ENCODE measurements at places on chromosomes 1 and 21.

GRCh38 chr1:225462714-225463574 is 35.1 kb upstream of the LBR start:
- DNase-seq = no peak

DNA sequence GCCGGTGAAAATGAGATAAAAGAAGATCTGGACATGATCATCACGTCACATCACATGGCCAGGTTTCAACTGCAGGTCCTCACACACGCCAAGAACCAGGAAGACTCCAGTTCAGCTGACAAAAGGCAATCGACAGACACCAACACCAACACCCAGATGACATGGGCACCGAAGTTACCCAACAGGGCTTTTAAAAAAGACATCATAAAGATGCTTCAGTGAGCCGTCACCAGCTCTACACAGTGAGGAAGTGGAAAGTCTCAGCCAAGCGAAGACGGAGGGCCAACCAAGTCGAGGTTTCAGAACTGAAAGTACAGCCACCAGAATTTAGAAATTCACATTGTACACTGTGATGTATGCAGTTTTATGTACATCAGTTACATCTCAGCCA is 154.3 kb upstream of the COL6A1 start:
- no peak for DNase-seq

DNA sequence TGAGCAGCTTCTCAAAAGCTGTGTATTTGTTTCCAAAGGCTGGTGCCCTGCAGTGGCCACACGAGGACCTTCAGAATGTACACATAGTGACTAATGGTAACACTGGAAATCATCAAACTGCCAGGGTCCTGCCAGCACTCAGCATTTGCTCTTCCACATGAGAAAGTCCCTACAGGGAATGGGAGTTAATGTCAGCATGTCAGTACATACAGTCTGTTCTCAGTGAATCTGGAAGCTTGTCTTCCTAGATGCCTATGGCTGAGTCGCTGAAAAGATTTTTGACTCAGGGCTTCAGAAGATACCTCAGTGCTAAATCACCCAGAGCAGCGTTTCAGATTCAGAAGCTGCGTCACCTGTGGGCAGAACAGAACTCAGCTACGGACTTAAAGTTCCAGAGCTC is 108.2 kb downstream of the CDC7 start:
- DNase-seq = no peak

DNA sequence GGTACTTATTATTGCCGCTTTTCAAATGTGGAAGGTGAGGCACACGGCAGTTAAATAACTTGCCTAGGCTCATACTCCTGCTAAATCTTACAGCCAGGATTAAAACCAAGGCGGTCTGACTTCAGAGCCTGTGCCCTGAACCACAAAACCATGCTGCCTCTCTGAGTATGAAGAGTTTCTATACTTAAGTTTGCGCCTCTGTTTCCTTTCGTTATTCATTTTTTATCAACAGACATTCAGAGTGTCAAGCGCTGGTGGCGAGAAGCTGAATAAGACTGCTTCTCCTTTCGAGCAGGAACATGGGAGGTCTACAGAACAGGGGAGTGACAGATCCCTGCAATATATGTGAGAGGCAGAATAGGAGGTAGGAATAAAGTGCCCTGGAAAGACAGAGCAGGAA is 96.0 kb upstream of the DUSP10 start:
- DNase-seq = peak; percentile 61

- DNase-seq = no peak
These were observed 15.6 kb upstream of the C1orf198 start for GRCh38 chr1:230883967-230884366.

DNA sequence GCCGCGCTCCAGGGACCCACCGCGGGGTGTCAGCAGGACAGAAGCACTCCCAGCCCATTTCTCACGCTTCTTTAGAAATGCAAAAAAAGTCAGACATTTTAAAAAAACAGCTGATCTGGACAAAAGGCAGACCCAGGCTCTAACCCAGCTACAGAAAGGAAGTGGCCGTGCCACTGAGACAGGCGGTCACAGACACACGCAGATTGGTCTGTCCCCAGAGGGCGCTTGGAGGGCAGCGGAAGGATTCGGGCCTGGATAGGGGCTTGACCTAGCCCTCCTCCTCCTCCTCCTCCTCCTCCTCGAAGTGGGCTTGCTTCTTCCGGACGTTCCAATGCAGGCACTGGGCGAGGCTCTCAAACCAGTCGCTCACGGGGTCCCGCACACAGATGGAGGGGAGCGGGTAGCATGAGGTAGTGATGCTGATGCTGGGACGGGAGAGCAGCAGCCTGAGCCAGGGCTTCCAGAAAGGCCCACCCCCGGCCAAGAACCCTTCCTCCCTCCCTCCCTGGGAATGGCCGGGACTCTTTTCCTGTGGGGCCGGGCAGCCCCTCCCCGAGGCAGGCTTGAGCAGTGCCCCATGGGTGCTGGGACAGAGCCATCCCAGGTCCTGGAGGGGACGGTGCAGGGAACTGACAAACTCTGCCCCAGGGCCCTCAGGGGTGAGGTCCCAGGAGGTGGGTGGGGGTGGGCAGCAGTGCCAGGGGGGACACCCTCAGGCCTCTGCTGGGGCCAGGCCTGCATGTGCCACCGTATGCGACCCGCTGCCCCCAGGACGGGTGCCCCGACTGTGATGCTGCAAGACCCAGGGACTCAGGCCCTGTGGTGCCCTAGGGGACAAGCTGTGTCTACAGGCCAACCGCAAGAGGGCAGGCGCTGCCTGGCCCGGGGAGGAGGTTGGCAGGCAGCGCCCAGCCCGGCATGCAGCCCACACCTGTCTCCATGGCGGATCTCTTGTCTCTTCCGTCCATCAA is 25.3 kb downstream of the NADK start:
- DNase-seq = no peak

DNA sequence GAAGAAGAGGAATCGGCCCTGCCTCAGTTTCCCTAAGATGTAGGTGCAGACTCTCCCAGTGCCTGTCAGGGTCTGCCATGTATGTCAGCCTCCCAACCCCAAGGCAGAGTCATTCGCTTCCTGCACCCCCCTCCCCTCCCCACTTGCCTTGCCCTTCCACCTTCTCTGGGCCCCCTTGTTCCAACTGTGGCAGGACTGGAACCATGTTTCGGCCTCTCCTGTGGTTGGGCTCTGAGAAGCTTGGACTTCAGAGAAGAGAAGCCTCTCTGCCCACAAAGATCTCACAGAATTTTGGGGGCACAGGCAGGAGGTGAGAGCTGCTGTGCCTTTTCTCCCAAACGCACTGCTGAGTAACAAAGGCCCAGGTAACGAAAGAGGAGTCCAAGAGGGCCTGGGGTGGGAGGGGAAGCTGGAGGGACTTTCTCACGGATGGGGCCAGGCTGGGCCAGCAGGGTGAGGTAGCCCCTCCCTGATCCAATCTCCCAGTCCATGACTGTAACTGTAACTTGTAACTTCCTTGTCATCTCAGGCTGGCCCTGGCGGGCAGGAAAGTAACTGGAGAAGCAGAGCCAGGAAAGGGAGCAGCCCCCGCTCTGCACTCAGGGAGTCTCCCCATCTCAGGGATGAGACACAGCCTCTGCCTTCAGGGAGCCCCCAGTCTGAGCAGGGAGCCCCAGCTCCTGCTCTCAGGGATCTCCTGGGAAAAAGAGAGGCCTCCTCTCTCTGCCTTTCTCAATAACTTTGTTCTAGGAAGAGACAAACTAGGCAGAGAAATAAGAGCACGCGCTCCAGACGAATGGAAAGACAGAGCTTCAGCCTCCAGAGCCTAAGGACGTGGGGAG is 11.3 kb downstream of the CRABP2 start:
- no peak for DNase-seq

- DNase-seq = no peak
These were observed 959 bp downstream of the AKR7A3 start for GRCh38 chr1:19287436-19288185.

DNA sequence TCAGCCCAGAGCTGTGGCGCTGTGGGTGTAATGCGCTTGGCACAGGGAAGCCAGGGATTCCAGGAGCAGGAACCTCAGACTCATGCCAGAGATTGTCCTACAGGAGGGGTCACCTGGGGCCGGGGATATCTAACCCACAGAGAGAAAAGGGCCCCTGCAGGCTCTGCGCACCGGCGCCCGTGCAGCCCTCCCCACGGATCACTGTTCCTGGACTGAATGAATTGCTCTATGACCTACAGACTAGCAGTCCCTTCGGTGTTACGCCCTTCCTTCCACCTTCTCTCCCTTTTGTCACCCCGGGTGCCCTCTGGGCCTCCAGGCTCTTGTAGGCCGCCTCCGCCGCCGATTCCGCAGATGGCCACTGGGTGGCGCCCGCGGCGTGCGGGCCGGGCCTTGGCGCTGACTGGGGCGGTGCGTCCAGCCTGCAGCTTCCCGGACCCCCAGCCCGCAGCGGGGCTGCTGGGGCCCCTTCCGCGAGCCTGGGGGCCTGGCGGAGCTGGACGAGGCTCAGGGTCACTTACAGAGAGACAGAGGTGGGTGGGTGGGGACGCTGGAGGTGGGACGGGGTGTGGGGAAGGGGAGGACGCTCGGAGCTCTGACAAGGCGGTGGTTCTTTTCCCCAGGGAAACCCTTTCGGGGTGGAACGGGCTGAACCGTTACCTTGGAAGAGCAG is 101.3 kb downstream of the IER5 start:
- DNase-seq = peak; percentile 81

GRCh38 chr1:52927212-52928014 is at the start of gene SCP2:
Gene SCP2 (plus strand): TSS chr1:52927276. CDS start chr1:52927397, 121 bp downstream.
- peak; percentile 86 for DNase-seq

GRCh38 chr1:48530727-48531351 is 58.8 kb upstream of the SPATA6 start:
- peak; percentile 72 for DNase-seq

DNA sequence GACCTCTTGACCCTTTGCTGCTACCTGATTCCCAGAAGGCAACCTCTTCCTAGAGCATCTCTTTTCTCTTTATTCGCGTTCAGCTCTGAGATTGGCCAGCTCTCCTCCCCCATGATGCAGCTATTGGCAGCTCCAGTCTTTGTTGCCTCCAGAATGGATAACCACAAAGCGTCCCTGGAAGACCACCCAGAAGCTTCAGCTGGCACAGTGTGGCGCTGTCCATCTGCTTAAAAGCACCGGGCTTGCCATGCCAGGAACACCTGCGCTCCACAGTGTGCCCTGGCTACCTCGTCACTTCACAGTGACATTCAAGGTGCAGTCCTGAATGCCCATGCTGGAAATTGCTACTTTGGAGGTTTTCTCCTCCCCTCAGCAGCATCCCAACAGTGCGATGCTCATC is 353.9 kb downstream of the LMO4 start:
- DNase-seq = no peak

GRCh38 chr21:18007121-18007520 is 188.0 kb upstream of the C21orf91 start:
- DNase-seq = no peak

DNA sequence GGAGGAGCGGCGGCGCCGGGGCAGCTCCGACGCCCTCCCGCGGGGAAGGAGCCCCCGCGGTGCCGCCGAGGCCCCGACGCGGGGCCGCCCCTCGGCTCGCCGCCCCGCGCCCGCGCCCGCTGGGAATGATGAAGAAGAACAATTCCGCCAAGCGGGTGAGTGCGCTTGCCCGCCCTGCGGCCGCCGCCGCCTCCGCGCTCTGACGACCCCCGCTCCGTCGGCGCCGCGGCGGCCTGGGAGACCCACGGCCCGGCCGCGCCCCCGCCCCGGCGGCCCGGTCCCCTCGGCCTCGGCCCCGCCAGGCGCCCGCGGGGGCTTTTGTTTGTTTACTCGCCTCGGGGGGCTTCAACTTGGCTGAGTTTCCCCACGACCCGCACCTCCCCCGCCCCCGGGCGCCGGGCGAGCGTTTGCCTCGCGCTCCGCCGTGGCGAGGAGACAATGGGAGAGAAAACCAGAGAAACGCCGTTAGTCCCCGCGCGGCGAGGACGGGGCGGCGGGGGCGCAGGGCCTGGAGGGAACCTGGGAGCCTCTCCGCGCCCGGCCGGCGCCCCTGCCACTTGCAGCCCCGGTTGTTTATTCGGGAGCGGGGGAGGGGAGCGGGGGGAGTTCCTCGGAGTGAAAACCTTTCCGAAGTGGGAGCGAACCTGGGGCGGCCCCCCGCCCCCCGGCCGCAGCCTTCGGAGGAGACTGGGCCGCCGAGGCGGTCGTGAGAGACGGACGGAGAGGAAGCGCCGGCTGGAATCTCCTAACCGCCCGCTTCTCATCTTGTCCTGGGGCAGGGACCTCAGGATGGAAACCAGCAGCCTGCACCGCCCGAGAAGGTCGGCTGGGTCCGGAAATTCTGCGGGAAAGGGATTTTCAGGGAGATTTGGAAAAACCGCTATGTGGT is 661 bp downstream of the PLEKHO1 start:
- DNase-seq = no peak

DNA sequence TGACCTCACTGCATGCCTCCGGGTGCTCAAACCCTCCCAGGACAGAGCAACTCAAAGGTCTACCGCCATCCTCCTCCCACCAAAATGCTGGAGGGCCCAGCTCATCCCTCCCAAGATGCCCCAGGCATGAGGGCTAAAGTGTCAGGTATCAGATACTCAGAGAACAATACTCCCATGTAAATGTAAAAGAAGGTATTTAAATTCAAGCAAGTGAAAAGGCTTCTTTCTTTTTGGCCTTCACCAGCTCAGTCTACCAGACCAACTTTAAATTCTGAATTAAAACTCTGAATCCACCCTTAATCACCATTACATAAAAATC is 3.0 kb downstream of the PARP1 start:
- no peak for DNase-seq

DNA sequence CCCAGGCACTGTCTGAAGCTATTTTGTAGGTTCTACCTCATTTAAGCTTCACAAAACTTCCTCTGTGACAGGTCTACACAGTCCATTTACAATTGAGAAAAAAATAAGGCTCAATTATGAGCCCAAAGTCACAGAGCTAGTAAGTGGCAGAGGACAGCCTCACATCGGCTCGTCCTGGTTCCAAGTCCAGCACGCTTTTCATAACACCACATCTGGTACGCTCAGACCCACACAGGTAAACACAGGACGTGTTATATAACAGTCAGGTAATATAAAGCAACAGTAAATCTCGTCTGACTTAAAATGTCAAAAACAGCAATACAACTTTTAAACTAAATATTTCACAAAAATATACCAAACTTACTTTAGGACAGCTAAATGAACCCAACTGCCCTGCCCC is 13.1 kb downstream of the JAK1 start:
- DNase-seq = no peak

DNA sequence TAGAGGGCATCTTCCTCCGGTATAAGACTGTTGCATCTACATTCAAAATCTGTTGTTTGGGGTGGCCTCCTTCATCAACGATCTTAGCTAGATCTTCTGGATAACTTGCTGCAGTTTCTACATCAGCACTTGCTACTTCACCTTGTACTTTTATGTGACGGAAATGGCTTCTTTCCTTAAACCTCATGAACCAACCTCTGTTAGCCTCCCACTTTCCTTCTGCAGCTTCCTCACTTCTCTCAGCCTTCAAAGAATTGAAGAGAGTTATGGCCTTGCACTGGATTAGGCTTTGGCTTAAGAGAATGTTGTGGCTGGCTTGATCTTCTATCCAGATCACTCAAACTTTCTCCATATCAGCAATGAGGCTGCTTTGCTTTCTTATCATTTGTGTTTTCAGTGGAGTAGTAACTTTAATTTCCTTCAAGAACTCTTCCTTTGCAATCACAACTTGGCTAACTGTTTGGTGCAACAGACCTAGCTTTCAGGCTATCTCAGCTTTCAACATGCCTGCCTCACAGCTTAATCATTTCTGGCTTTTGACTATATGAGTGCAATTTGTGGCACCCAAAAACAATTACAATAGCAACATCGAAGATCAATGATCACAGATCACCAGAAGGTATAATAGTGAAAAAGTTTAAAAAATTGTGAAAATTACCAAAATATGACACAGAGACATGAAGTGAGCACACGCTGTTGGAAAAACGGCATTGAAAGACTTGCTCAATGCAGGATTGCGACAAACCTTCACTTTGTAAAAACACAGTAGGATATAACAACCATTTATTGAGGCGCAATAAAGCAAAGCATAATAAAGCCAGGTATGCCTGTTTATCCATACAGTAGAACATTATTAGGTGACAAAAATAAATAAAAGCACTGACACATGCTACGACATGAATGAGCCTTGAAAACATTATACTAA is 56.7 kb upstream of the GFI1 start:
- no peak for DNase-seq
